WTC11 (cell line): ENCODE measurements at places on chromosomes 4 and X. TPM values are rescaled to one million over a fixed set of nuclear protein-coding genes. Genes with fewer than 3 reads are reported as not detected.
A peak's percentile ranks its signal among the peaks of the same experiment; 100 is the strongest.

DNA sequence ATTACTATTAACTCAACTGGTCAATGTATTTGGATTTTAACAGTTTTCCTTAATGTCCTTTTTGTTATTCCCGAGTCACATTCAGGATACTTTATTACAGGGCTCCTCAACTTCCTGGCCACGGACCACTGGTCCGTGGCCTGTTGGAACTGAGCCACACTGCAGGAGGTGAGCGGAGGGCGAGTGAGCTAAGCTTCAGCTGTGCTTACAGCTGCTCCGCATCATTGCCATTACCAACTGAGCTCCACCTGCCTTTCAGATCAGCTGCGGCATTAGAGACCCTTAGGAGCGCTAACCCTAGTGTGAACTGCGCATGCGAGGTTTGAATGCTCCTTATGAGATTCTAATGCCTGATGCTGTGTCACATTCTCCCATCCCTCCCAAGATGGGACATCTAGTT is 591.7 kb downstream of the CCSER1 start:
- H3K36me3 ChIP-seq, result no peaks in the 10 kb centered on the region
- DNase-seq, result no peak
- H3K27ac ChIP-seq, result no peak overlapping the region
- H3K4me3 ChIP-seq, result no peak overlapping the region
- H3K27me3 ChIP-seq, result no peaks in the 10 kb centered on the region

DNA sequence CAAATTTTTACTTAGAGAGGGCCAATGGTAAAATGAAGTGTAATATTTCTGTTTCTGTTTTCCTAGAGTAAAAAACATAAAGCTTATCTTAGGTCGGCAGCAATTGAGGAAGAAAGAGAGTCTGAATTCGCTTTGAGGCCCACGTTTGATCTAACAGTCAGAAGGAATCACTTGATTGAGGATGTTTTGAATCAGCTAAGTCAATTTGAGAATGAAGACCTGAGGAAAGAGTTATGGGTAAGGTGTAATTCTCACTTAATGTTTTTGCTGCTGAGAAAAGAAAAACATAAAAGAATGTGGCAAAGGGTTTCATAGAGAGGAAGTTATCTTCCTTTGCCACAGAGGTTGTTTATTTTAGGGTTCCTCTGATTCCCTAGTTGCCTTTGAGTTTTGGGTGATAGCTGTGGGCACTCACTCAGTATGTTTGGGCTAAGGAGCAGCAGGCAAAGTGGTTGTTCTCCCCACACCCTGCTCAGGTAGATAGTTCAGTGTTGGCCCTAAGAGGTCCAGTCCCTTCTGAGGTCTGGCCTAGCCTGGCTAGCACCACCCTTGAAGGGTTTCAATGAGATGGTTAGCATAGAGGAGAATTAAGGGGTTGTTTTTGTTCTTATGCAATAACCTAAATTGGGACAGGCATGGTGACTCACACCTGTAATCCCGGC is 32.3 kb downstream of the HERC5 start:
- no peak overlapping the region for H3K4me3 ChIP-seq
- 0 out of 2 replicates have a peak, but pooled peaks cover 3% of the 10 kb centered on the region for H3K36me3 ChIP-seq
- H3K27ac ChIP-seq, result no peak overlapping the region; the same call in 1 of the 2 replicates
- H3K27me3 ChIP-seq, result no peaks in the 10 kb centered on the region
- DNase-seq, result no peak

DNA sequence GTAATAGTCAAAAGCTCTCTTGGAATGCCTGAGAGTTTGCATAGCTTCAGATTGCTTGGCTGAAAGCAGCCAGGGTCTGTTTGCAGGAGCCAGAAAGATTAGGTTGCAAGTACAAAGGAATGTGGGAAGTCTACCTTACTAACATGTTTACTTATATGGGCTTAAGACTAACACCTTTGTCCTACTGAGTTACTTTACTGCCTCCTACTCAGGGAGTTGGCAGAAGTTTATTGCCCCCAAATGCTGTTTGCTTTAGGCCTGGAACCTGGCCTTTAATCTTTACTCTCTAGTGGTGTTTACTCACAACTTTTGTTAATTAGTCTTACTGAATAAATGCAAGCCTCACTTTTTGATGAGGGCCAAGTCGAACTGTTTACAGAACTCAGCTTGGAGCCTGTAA is 219.4 kb upstream of the ZC4H2 start:
- peaks cover 33% of the 10 kb centered on the region for H3K4me1 ChIP-seq
- peak overlapping the region; percentile 57 for H3K4me3 ChIP-seq
- no peaks in the 10 kb centered on the region; the same call in 1 of the 2 replicates for H3K27me3 ChIP-seq
- no peak overlapping the region for H3K27ac ChIP-seq
- DNase-seq, result no peak

DNA sequence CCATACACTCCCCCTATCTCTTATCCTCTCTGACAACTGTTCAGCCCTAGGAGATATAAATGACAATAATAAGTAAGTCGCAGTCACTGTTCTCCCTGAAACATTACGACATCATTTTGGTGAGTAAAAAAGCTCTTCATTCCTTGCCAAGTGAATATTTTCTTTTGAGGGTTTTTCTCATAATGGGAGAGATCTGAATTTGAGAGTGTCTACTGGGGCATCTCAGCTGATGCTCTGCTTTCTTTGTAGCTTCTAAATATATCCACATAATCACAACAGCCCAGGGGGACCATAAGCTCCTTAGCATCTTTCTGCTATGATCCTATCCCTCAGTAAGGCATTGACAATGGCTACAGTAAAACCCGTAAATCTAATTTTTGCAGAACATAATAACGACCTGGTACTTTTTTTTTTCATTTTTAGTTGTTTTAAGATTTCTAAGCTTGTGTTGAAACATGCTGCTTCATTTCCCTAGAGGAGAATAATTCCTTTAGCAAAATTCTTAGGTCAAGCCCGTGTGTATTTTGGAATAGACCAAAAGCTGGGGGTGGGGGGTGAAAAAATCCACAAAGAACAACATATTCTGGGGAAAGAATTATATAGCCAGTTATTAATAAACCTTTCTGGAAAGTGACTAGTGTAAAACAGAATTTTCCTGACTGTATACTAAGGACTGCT is 78.1 kb upstream of the GPM6B start:
- H3K4me3 ChIP-seq, result no peak overlapping the region
- no peak overlapping the region for H3K27ac ChIP-seq
- no peaks in the 10 kb centered on the region for H3K36me3 ChIP-seq
- no peak for DNase-seq
- no peaks in the 10 kb centered on the region for H3K27me3 ChIP-seq
- H3K4me1 ChIP-seq, result peaks cover 32% of the 10 kb centered on the region

DNA sequence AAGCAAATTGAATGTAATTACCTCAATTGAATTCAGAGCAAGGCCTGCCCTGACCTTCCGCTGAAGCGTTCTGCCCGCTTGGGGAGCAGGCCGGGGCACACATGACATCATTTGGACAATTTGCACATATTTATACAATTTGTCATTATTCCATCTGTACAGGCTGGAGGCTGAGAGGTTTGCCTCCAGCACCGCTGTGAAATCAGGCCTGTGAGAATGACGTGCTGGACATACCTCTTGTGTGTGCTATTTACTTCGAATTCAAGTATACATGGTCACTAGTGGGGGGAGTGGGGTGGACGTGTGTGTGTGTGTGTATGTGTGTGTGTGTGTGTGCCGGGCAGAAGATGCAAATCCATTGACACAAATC is 285.6 kb downstream of the SHOX start:
- H3K27ac ChIP-seq, result no peak overlapping the region
- no peaks in the 10 kb centered on the region for H3K36me3 ChIP-seq
- no peak overlapping the region for H3K4me3 ChIP-seq
- H3K4me1 ChIP-seq, result no peaks in the 10 kb centered on the region

GRCh38 chr4:92599044-92599443 is 295.3 kb downstream of the GRID2 start:
- peaks cover 3% of the 10 kb centered on the region for H3K4me1 ChIP-seq
- H3K27ac ChIP-seq, result no peak overlapping the region
- no peak for DNase-seq
- no peaks in the 10 kb centered on the region for H3K27me3 ChIP-seq
- peaks cover 34% of the 10 kb centered on the region for H3K36me3 ChIP-seq
- no peak overlapping the region for H3K4me3 ChIP-seq

GRCh38 chr4:94743838-94744237 is 13.9 kb upstream of the BMPR1B start:
- no peaks in the 10 kb centered on the region for H3K36me3 ChIP-seq
- H3K27ac ChIP-seq, result no peak overlapping the region
- H3K4me3 ChIP-seq, result no peak overlapping the region
- no peaks in the 10 kb centered on the region for H3K27me3 ChIP-seq
- H3K4me1 ChIP-seq, result peaks cover 7% of the 10 kb centered on the region

GRCh38 chrX:23699636-23700194 is 32.4 kb downstream of the PRDX4 start:
- no peaks in the 10 kb centered on the region for H3K4me1 ChIP-seq
- peaks cover 18% of the 10 kb centered on the region for H3K36me3 ChIP-seq
- no peak overlapping the region for H3K27ac ChIP-seq
- peak; percentile 37 for DNase-seq

DNA sequence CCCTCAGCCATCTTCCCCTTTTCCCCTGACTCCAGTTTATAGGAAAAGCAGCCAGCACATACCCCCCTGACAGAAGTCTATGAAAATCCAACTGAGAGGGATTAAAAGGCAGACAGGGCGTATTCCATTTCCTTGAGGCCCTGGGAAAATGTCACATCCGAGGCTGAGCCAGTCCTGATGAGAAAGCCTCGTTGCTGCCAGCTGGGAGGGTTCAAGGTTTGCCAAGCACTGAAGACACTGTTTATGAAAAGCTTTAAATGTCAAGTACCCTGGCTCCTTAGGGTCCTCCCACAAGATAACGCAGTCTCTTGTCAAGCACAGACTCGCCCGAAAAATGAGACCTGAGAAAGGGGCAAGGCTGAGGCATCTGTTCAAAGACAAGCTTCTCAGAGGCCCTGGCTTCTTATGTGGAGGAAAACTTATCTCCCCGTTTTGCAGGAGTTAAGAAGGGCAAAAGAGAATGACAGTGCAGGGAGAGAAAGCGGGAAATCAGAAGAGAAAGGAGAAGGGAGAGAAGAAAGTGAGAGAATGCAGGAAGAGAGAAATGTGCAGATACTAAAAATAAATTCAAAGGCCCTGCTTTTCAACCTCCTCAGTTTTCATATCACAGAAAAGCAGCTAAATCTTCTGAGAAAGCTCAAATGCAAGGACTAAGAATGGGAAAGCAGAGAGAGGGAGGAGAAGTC is 44.7 kb downstream of the SCD5 start:
- DNase-seq, result no peak
- H3K4me3 ChIP-seq, result no peak overlapping the region
- no peaks in the 10 kb centered on the region for H3K27me3 ChIP-seq
- H3K36me3 ChIP-seq, result no peaks in the 10 kb centered on the region
- H3K27ac ChIP-seq, result no peak overlapping the region
- peaks cover 5% of the 10 kb centered on the region for H3K4me1 ChIP-seq

DNA sequence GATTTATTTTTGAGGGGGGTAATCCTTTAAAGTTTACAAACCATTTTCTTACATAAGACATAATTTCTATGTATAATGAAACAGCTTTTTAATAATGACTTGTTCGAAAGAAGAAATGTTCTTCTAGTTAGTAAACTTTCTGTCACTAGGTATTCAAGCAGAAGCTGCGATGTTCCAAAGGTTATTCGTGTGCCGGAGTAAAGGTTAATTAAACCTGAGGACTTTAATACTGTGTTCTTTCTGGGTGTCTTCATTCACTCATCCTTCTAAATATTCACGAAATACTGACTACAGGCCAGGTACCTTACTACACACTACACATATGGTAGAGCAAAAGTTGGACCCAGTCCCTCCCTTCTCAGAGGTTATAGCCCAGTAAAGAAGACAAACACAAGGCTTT is 96.7 kb downstream of the NR3C2 start:
- no peak overlapping the region for H3K27ac ChIP-seq
- no peaks in the 10 kb centered on the region for H3K36me3 ChIP-seq
- no peaks in the 10 kb centered on the region for H3K27me3 ChIP-seq
- H3K4me3 ChIP-seq, result no peak overlapping the region
- no peak for DNase-seq

Gene SASH3
- total RNA-seq, result 0.22 to 0.57 TPM (median 0.25 TPM) in 3 replicates

Gene NHS
- 4.5 to 5.8 TPM (median 5.6 TPM) in 3 replicates for total RNA-seq

Gene BEX5
- 7.4 to 11.0 TPM (median 8.9 TPM) in 3 replicates for total RNA-seq

Gene IL3RA
- total RNA-seq, result 0.26 to 0.48 TPM in 2 of 3 replicates, not detected in the other

Gene TGIF2LX
- not detected in 3 replicates for total RNA-seq

Gene PCDH11X
- total RNA-seq, result 21.5 to 21.7 TPM (median 21.6 TPM) in 3 replicates
